ENCODE measurements at places on chromosomes 7 and 10.

- DNase-seq = no peak
These were observed 578.8 kb upstream of the PFKP start for GRCh38 chr10:2488446-2489005.

- no peak for DNase-seq
These were observed 81.9 kb upstream of the C1GALT1 start for GRCh38 chr7:7100432-7100849.

DNA sequence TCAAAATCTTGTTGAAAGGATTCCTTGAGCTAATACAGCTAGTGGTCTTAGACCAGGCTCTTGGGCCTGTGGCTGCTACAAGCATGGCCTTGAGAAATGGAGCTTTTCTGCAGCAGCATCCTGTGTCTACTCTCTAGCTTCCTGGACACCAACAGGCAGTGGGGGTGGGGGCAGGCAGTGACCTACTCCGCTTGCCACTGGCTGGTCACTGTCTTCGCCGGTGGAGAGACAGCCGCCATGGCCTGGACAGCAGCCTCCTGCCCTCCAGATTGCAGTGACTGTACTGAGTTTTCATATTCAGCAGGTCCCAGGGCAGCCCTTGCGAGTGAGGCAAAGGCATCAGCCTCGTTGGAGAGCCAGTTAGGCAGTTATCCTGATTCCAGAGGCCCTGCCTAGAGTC is 204.6 kb downstream of the HECW1 start:
- no peak for DNase-seq

GRCh38 chr7:22610263-22610662 is 110.3 kb upstream of the STEAP1B start:
- no peak for DNase-seq

GRCh38 chr7:29306319-29306991 is 111.9 kb downstream of the CHN2 start:
- no peak for DNase-seq

DNA sequence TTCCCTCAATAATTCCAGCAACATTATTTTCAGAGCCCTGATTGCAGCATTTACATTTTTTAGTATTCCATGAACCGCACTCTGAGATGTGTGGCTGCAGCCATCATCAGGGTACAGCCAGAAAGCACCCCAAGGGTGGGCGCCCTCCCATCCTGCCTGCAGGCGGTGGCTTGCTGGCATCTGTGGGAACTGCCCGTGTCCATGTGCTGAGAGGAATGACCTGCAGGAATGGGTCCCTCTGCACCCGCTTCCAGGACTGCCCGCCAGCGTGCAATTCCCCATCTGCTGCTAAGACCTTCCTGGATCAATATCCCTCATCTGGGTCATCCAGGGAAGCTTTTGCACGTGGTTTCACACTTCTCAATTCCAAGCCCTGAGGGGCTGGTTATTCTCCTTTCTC is 32.8 kb upstream of the NUB1 start:
- DNase-seq = no peak

DNA sequence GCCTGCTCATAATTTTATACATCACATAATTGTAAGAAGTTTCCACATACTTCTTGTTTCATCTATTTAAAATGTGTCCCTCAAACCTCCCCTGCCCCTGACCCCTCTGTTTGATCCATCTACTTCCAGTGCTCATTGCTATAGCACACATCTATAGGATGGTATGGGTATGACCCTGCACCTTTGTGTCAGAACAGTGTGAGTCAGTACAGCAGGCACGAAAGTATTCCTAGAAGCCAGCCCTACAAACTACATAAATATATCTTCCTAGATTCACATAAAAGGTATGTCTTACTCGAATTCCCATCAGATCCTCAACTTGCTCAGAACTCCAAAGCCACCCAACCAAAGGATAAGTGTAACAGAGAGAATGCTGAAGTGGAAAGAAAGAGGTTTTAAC is 25.7 kb upstream of the ING3 start:
- no peak for DNase-seq

GRCh38 chr7:110801502-110801901 is 289.4 kb upstream of the LRRN3 start:
- DNase-seq = no peak

GRCh38 chr10:86681047-86681446 is 12.7 kb downstream of the LDB3 start:
- DNase-seq = no peak

GRCh38 chr10:128579280-128579865 is 453.1 kb upstream of the MKI67 start:
- DNase-seq = no peak

DNA sequence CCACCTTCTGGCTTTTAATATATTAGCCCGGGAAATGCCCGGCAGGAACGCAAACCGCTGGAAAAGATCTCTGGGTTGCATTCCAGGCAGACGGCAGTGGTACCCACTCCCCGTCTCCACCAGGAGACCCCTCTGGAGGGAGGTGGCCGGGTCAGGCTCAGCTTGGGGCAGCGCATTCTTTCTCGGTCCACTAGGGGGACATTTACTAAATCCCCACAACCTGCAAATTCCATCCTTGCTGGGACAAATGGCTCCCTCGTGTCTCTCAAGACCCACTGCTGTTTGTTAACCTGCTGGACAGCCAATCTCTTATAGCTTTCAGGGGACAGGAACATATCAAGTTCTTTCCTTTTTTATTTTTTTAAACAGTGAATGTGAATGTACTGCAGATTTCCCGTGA is 45.8 kb upstream of the CARD11 start:
- no peak for DNase-seq

GRCh38 chr10:50928190-50928552 is 42.7 kb upstream of the A1CF start:
- DNase-seq = no peak

- no peak for DNase-seq
These were observed 210.9 kb downstream of the CREB5 start for GRCh38 chr7:28623105-28623730.

DNA sequence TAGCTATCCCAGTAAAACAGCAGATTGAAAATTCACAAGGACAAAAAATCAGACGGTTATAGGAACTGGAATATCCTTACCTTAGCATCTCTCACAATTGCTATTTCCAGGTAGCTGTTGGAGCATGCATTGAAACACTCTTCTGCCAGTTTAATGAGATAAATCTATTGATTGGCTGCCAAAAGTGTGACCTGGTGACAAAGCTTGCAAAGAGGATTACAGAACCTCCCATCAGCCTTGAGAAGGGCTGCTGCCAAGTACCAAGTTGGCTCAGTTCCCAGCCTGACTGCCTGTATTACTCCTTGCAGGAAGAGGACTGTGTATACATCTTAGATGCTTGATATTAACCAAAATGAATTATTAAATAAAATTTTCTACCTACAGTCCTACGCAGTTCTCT is 5.1 kb downstream of the PRLHR start:
- DNase-seq = no peak

GRCh38 chr7:16668049-16668858 is 22.3 kb downstream of the BZW2 start:
- DNase-seq = no peak

DNA sequence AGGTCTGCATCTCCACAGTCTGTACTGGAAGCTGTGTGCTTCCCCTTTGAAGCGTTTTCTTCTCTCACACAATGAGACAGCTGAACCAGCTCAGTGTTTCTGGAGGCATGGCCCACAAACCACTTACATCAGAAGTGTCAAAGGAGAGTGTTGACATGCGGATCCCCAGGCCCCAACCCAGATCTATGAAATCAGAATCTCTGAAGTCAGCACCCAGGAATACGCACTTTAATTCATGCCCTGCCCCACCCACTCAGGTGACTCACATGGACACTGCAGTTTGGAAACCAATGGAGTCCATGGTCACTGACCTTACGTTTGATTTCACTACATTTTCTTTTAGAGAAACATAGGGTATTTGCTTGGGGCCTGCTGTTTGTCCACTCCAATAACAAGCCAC is 19.0 kb downstream of the TLL2 start:
- DNase-seq = no peak

- DNase-seq = no peak
These were observed 13.7 kb downstream of the RFC2 start for GRCh38 chr7:74240482-74240881.

- no peak for DNase-seq
These were observed 53.6 kb downstream of the PARD3 start for GRCh38 chr10:34761453-34761852.

GRCh38 chr10:106566873-106567272 is 597.6 kb downstream of the SORCS1 start:
- no peak for DNase-seq

- no peak for DNase-seq
These were observed 29.4 kb upstream of the ATOH7 start for GRCh38 chr10:68261132-68261856.

- DNase-seq = no peak
These were observed 1.2 kb downstream of the OPN4 start for GRCh38 chr10:86655596-86655995.

DNA sequence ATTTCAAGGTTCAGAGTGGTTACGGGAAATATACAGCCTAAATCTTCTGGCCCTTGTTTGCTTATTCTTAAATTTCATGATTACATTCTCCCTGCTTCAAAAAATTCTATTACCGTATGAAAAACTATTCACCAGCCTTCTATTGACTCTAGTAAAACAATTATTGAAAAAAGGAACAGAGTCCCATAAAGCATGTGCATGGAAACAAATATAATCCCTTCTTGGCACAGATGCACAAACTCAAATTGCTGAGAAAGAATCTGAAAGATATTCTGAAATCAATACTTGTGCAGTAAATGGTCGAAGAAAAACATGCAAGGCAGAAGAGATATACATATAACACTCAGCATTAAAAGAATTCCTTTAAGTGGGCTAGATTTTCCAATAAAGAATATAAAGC is 83.6 kb downstream of the LRRN3 start:
- DNase-seq = no peak

GRCh38 chr10:99880080-99880835 is 97.8 kb downstream of the ABCC2 start:
- no peak for DNase-seq

GRCh38 chr10:1957057-1957456 is 219.7 kb upstream of the ADARB2 start:
- DNase-seq = no peak

- DNase-seq = no peak
These were observed 9.4 kb upstream of the GET4 start for GRCh38 chr7:867001-867405.

DNA sequence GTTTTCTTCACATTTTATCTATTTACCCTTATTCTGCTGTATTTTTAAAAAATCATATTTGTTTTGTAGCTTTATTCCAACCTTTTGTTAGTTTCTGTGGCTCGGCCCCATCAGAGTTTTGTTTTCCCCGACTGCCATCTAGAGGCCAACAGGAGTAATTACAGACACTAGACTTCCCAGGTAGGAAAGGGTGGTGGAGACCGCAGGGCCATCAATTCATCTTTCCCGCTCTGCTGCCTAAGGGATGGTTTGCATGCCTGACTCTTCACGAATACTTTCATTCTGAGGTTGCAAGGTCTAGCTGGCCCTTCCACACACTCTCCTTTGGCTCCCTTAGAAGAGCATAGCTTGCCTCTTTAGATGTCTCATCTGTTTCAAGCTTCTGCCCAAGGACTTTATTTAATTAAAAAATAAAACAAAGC is 38.3 kb downstream of the LYZL2 start:
- DNase-seq = no peak

- DNase-seq = no peak
These were observed 56.3 kb downstream of the PDZD8 start for GRCh38 chr10:117318909-117319308.

DNA sequence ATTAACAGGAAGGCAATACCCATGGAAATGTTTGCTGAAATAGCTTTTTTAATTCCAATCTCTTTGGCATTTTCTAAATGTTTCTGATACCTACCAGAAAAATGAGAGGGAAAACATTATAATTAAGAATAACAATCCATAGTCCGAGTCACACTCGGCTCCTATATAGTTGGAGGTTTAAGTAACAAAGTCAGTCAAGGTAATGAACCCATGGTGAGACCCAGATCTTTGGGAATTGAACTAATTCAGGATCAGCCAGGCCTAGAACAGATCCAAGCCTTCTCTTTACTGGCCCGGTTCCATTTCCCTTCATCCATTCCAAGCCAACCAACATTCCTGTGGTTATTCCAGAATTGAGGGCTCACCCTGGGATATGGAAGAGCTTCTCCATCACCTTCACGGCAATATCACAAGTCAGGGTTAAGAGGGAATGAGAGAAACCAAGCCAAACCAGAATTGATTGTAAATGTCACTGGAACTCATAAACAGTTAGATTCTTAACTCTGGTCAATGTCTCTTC is 28.3 kb downstream of the ABCB4 start:
- DNase-seq = no peak

DNA sequence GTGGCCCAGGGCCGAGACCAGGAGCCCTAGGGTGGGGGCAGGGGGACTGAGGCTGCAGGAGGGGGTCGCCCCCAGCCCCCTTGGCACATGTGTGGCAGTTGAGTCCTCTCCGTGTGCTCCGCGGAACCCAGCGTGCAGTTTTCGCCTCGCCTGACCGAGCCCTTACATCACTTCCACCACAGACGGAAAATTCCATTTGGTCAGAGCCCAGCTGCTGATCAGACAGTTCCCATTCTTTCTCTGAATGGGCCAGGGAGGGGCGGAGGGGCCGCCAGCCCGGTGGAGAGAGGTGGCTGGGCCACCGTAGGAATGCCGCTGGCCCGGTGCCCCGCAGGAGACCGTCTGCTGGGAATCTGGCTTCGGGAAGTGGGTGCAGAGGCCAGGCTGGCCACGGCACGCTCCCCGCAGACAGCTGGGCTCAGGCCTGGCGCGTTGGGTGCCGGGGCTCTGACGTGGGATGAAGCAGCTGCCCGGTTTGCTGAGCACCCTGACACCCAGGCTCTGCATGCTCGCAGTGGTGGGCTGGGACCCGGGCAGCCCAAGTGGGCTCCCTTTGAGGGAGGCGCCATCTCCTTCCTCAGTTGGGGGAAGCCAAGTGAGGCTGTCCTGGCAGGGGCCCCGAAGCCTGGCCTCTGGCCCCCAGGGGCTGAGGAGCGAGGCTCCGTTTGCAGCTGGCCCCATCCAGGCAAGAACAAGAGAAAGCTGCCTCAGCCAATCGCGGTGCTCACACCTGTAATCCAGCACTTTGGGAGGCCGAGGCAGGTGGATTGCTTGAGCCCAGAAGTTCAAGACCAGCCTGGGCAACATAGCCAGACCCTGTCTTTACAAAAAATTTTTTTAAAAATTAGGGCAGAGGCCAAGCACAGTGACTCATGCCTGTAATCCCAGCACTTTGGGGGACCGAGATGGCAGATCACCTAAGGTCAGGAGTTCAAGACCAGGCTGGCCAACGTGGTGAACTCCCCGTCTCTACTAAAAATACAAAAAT is 9.9 kb downstream of the TTYH3 start:
- no peak for DNase-seq

DNA sequence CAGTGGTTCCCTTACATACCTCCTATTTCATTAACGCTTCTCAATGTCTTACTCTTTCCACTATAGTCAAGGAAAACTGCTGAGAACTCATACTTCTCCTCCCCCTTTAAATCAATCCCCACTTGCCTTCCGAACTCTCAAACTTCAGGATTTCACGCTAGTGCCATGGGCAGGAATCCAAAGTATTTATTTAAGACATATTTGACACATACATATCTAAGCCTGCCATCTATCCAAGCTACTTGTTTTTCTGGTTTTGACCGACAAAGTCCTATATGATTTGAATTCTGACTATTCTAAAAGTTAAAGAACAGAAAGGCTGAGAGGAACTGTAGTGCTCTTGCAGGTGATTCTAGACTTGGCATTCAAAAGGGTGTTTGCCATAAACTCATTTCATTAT is 51.8 kb downstream of the CCDC6 start:
- DNase-seq = no peak

GRCh38 chr10:78997635-78998618 is 70.8 kb upstream of the ZMIZ1 start:
- no peak for DNase-seq

All from stimulated activated CD4-positive, alpha-beta T cell treated with anti-CD3 and anti-CD28 coated beads, Interleukin-1b, Interleukin-23, amount 100 ng/mL, for 24 hours (primary cell).